ENCODE measurements at places on chromosomes 4 and X. TPM values are rescaled to one million over a fixed set of nuclear protein-coding genes. Genes with fewer than 3 reads are reported as not detected.

Gene LAMP2
- 85.9 TPM for total RNA-seq

Gene LRAT
- 0.07 TPM for total RNA-seq

Gene NFXL1
- total RNA-seq: 7.7 TPM

Gene UBL4A
- total RNA-seq: 70.4 TPM

Gene MAGEA4
- not detected for total RNA-seq

Gene NPNT
- total RNA-seq: 0.19 TPM

Gene RBM46
- not detected for total RNA-seq

Gene PABPC1L2A
- not detected for total RNA-seq

Gene MAGEA12
- total RNA-seq: 0.16 TPM

Gene TLR10
- total RNA-seq: not detected

Gene ADAM29
- not detected for total RNA-seq

Gene CWH43
- total RNA-seq: not detected

Gene DNAAF6
- total RNA-seq: not detected

Gene STATH
- not detected for total RNA-seq

Gene CFAP99
- 0.12 TPM for total RNA-seq

Gene ABCG2
- total RNA-seq: 25.9 TPM

Gene OTC
- total RNA-seq: not detected

Gene HSD17B13
- 0.05 TPM for total RNA-seq

Gene NLGN4X
- total RNA-seq: 0.07 TPM

Gene CENPVL1
- total RNA-seq: not detected

Gene MAGEA11
- not detected for total RNA-seq

Gene PLK4
- 16.7 TPM for total RNA-seq

Gene SLC10A4
- 8.0 TPM for total RNA-seq

Gene NKX6-1
- total RNA-seq: 0.56 TPM

Gene CCDC158
- total RNA-seq: 0.03 TPM

Gene KDM6A
- total RNA-seq: 13.7 TPM

Gene NAT8L
- total RNA-seq: 13.7 TPM

Gene PLS3
- total RNA-seq: 237 TPM

Gene DIAPH2
- total RNA-seq: 5.3 TPM

Gene MAGEB5
- not detected for total RNA-seq

Gene MAGEA3
- 3.4 TPM for total RNA-seq

Gene S100P
- total RNA-seq: 61.9 TPM

Gene SUPT20HL2
- not detected for total RNA-seq

Gene PLP1
- total RNA-seq: not detected

Gene RBMXL3
- total RNA-seq: not detected

Gene NHS
- total RNA-seq: 5.7 TPM

Gene PNMA6A
- total RNA-seq: 4.8 TPM

Gene BMPR1B
- total RNA-seq: 7.9 TPM

Gene UGT2B10
- total RNA-seq: not detected

Gene HERC3
- 7.7 TPM for total RNA-seq

Gene ELF4
- total RNA-seq: 34.9 TPM

Data from A549 treated with DMSO at 1 μM for 4 hours (cell line).